ENCODE measurements at places on chromosomes 11 and 22.

DNA sequence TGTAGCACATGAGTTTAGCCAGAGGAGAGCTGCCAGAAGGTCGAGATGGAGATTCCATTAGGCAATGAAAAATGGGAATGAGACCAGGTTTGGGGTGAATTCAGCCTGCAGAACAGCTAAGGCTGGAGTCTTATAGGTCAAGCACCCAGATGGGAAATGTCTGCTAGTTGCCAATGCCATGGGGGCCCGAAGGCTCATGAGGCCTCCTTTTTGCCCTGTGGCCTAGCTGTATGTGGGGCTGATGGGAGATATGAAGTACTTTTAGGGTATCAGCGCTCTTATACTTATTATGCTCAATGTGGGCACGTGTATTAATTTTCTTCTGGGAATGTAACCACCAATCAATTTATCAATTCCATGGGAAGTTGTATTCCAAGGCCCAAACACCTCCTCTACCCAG lies 8.7 kb downstream of the PPFIBP2 start:
- no peak for DNase-seq

DNA sequence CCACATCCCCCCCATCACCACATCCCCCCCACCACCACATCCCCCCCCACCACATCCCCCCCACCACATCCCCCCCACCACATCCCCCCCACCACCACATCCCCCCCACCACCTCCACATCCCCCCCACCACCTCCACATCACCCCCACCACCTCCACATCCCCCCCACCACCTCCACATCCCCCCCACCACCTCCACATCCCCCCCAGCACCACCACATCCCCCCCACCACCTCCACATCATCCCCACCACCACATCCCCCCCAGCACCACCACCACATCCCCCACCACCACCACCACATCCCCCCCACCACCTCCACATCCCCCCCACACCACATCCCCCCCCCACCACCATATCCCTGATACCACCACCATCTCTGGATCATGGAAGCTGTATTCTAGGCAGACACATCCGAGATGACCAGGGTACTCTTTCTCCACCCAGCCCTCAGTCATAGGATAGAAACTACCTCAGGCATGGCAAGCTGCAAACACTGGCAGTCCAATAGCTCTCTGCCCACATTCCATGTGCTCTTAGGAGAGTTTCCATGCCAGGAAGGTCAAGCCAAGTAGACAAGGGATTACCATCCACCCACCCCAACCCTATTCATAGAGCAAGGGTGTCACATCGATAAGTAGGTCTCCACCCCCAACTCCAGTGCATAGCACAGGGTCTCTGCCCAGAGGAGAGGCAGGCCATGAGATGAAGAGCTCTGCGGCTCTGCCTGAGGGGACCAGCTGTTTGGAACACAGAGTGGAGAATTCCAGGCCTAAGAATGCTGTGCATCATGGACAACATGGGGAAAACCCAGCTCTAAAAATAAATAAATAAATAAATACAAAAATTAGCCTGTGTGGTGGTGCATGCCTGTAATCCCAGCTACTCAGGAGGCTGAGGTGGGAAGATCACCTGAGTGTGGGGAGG lies 33.0 kb upstream of the TEAD1 start:
- no peak for DNase-seq

GRCh38 chr11:121651257-121651605 lies 198.5 kb upstream of the SORL1-AS1 start:
- no peak for DNase-seq

DNA sequence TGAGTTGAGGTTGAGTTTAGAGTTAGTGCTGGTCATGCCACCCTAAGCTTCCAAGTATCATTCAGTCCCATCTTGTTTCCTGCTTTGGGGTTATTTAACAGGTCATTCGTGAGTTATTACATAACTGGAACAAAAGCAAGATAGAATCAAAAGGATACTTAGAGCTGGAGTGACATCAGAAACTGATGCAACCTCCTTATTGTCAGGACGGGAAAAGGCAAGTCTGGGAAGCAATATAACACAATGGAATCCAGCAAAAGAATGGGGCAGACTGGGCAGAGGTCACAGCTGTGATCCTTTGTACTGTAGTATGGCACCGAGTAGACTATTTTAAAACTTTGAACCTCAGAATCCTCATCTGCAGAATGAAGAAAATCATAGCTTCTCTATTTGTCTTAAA lies 4.4 kb upstream of the PRSS23 start:
- no peak for DNase-seq

- DNase-seq, result no peak
These were observed 52.7 kb upstream of the WNT7B start for GRCh38 chr22:46029574-46030200.

DNA sequence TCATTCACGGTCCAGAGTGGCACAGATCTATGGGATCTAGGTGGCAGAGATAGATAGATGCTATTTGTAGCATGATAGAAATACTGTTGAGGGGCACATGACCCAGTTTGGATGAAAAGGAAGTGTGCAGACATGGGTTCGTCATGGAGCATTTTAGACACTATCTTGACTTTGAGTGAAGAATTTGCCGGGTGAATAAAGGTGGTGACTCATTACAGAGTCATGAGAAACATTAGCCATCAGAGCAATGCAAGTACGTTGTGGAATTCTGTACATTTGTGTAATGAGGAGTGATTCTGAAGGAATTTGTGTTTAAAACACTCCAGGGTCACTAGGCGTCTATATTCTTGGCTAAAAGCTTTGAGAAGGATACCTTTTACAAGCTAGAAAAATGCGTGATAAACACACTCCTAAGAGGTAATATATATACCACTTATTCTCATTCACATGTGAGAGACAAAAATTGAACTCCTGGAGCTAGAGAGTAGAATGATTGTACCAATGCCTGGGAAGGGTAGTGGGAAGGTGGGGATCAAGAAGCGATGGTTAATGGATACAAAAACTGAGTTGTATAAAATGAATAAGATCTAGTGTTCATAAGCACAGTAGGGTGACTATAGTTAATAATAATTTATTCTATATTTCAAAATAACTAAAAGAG lies 593.7 kb upstream of the LUZP2 start:
- DNase-seq, result no peak

- DNase-seq, result no peak
These were observed 3.2 kb upstream of the APOA5 start for GRCh38 chr11:116794851-116795250.

- no peak for DNase-seq
These were observed 22.5 kb downstream of the CAVIN3 start for GRCh38 chr11:6297831-6298230.

DNA sequence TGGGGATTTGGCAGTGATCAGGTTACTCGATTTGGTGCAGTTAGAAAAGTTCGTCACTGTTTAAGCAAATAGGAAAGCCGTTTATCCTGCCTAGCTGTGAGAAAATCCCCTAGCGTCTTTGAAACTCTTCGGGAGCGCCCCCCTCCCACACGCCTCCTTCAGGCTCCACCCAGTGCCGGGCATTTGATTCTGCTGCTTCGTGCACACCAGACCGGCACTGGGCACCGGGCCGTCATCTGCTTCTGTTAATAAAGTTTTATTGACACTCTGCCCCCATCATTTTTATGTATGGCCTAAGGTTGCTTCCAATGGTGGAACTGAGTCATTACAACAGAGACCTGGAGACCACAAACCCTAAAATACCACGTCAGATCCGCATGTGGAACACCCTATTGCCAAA lies 50.9 kb downstream of the IGF2 start:
- DNase-seq, result no peak

GRCh38 chr11:456533-456932 lies 6.5 kb downstream of the PTDSS2 start:
- DNase-seq, result no peak

DNA sequence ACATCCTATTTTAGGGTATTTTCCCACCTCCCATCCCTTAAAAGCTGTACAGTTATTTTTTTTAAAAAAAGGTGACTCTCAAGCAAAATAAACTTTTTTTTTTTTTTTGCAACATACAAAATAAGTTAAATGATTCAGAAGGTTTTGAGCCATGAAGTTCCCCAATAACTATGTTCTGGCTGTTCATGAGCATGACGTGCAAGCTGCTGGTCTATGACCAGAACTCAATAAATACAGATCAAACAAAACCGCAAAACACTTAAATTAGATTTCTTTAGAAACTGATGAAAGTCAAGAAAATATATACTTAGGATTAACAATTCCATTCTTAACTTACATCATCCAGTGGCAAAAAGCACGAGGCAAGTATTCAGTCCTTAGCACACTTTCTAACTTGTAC lies 24.1 kb upstream of the CLNS1A start:
- DNase-seq, result no peak

DNA sequence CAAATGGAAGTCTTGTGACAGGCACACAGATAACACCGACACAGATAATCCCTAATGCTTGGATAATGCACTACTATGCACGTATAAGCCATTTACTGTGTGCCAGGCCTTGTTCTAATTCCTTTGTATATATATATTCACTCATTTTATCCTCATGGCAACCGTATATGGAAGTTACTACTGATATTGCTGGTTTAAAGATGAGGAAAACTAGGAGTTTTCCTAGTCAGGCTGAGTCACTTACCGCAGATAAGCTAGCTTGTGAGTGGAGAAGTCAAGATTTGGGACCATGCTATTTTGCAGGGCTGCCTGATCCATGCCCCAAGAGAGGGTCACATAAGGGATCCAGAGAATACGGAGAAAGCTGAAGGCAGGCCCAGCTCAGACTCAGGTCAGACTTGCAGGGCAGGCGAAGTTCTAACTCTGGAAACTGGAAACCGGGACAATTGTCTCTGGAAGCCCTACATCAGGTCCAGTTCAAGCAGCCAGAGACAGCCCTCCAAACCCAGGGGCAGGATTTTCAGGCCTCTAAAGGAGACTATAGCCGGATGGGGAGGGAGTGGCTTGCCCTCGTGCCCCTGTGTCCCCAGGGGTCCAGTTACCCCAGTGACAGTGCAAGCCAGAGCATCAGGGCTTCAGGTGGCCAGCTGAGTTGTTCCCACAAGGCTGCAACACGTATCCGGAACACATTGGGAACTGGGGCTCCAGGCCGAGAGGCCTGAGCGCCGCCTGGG lies 534.8 kb downstream of the INSC start:
- DNase-seq, result no peak

DNA sequence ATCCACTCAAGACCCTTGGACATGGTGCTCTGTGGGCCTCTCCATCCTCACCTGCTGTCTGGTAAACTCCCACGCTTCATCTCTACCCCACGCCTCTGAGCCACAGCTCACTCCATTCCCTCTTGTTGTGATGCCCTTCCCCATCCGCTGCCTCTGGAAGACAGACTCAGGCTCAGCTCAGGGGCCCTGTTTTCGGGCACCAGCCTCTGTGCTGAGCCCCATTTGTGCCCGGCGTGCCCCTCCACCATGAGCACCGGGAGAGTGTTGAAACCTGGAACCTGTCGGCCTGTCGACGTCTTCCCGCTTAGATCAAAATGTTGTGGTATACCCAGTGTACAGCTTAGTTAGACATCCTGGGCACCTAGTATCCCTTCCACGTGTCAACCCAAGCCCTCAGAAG lies 6.5 kb upstream of the SCUBE1 start:
- DNase-seq, result no peak

DNA sequence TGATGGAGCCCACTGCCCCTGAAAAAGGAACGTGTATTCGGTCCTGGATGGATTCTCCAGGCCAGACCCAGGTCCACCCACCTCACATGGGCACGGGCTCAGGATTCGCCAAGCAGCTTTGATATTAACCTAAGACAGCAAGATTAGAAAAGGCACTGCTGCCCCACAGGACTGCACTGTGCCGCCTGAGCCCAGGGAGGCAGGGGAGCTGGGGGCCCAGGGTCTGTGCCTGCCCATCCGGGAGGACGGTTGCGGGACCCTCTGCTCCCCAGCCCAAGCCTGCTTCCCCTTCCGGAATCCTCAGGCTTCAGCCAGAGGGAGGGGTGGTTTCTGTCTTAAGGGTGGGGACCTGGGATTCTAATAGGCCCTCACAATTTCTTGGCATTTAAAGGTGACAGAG lies 13.5 kb upstream of the VSIG10L2 start:
- no peak for DNase-seq

- peak; percentile 44 for DNase-seq
These were observed 39.3 kb downstream of the DUSP8 start for GRCh38 chr11:1532606-1533341.

- DNase-seq, result no peak
These were observed 9.7 kb downstream of the MCAM start for GRCh38 chr11:119307219-119307618.

DNA sequence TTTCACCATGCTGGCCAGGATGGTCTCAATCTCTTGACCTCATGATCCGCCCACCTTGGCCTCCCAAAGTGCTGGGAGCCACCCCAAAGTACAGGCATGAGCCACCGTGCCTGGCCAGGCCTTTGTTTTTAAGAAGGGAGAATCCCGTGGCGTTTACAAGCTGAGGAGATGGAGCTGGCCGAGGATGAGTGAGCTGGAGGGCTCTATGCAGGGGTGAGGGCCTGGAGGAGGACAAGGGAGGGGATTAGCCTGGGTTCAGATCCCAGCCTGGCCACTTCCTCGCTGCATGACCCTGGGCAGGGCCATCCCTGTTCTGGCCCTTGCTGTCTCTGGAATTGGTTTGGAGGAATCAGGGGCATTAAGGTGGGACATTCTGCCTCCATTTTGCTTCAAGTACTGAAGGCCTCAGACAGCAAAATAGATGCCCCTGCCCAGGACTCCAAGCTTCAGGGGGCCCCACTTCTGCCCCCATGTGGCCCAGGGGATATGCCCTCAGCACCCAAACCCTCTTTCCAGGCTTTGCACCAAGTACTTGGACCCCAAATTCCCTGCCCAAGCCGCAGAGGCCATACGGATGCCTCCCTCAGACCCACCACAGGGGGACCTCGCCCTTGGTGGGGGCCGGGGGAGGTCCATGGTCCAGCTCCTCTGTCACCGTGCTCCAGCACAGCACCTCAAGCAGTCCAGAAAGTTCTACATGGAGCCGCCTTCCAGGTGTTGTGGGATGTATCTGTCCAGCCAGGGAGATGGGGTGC lies 12.1 kb upstream of the LRP5 start:
- no peak for DNase-seq

DNA sequence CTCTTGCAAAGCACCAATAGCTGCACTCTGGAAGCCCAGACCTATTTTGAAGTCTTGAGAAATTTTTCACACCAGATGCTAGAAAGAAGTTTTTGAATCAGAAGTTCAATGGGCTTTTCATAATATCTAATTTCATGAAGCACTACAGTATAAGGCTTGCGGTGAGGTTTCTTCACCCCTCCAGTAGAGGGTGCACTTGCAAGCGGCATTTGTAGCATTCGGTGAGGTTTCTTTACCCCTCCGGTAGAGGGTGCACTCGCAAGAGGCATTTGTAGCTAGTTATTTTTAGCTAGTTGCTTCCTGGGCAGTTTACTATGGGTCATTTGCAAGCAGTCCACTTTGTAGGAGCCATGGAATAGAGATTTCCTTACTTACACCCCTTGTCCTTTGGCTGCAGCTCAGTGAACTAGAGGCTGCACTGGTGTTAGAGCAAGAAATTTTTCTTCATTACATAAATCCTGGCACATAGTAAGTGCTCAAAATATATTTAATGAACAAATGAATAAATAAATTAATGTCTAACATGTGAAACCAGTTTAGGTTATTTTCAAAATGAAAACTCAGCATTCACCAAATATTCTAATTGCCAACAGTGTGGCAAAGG lies 7.8 kb upstream of the NOX4 start:
- DNase-seq, result no peak

- DNase-seq, result peak; percentile 83
These were observed 38.3 kb upstream of the CREB3L1 start for GRCh38 chr11:46238967-46239800.

- no peak for DNase-seq
These were observed 4.7 kb downstream of the SCYL1 start for GRCh38 chr11:65529475-65530156.

- no peak for DNase-seq
These were observed 781 bp downstream of the SIDT2 start for GRCh38 chr11:117179048-117179999.

- no peak for DNase-seq
These were observed 11.9 kb downstream of the SNX19 start for GRCh38 chr11:130904380-130904779.

- no peak for DNase-seq
These were observed 2.6 kb downstream of the CACNG2 start for GRCh38 chr22:36700711-36701670.
